ENCODE measurements at places on chromosomes 7 and 10.
A peak's percentile ranks its signal among the peaks of the same experiment; 100 is the strongest.

DNA sequence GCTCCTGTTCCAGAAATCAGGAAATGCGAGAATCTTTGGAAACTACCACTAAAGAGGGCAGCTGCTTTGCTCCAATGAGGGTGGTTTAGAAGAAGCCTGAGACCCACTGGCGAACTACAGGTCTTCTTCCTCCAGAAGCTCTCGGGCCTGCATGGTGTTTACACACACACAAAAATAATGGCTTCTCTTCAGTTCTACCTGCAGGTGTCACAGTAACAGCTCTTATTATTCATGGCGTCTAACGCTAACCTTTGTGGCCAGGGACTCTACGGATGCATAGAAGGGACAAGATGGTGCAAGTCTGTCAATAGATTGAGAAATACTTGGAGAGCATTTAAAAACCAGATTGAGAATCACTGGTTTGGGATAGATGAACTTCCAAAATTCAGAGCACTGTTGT is 22.4 kb downstream of the GPR141 start:
- DNase-seq = no peak

DNA sequence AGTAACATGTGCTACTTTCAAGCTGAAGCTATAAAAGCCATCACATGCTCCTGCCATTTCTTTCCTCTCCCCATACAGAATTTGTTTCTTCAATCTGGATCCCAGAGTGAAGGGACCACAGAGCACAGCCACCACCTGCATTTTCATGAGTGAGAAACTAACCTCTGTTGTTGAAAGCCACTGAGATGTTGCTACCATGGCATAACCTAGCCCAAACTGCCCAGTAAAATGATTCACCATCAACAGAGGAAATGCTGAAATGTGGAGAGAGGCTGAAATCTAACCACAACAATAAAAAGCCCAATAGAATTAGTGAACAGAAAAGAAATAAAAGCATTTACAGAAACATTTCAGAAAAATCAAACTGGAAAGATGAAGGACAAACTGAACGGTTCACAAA is 125.2 kb downstream of the AMPH start:
- no peak for DNase-seq

- DNase-seq = peak; percentile 81
These were observed 60.2 kb downstream of the WIPF3 start for GRCh38 chr7:29866490-29866930.

DNA sequence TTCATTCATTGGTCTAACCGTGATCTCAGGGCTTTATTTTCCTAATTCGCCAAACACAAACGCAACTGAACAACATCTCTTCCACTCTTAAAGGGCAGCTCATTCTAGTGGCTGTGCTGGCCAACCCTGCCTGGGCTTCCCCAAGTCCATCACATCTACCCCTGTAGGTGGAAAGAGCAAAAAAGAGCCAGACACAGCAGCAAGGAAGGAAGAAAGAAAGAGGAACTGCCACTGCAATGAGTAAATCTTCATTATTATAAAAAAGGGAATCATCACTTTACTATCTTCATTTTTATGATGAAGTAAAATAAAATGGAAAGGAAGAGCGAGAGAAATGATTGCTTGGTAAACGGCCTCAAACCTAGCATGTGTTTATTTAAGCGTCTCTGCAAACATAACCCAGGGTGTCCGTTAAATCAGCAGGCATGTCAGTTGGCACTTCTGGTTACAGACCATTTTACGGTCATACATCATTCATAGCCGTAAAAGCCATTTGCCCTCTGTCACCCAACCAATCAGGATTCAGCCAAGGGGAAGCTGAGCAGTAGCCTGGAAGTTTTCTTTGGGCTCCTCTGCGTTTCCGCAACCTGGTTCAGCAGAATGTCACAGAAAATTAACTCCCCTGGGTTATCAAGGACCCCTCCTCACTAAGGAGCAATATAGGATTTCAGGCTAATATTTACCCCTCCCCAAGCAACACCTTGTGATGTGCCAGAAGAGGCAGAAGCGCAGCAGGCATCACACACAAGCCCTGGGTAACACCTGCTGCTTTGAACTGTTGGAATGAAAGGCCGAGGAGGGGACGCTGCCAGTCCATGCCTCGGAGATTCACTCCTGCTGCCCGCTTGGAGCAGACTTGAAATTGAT is 234.0 kb downstream of the SNX10 start:
- DNase-seq = peak; percentile 44

DNA sequence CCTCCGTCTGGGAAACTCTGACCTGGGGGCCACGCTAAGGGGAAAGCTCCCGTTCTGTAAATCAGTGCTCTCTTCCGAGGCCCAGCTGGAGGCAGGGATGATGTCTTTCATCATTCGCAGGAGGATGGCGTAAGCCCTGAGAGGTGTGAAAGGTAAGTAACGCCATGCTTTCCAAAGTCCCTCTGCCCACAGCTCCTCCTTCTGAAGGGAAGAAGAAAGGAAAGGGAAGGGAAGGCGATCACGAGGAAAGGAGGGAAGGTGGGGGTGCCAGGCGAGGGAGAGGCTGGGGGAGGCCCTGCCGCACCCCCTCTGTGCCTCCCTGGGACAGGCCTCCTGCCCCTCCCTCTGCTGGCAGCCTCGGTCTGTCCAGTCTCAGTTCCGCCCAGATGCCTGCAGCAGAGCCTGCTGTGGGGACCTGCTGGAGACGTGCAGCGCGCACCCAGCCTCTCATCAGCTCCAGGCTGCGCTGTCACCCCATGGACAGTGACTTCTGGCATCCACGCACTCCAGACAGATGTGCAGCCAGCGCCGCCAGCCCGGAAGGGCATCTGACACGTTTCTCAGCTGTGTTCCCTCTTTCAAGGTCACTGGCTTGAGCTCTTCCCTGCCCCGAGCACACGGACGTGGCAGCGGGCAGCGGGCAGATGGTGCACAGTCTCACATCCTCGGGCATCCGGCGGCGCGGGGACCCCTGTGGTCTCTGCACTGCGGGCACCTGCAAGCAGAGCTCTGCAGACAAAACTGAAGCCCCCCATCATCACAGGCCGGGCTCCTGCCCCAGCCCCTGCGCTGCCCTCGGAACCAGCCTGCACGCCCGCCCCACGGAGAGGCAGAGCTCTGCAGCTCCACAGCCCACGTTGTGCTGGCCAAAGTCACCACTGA is 60.6 kb downstream of the INSIG1 start:
- DNase-seq = no peak

DNA sequence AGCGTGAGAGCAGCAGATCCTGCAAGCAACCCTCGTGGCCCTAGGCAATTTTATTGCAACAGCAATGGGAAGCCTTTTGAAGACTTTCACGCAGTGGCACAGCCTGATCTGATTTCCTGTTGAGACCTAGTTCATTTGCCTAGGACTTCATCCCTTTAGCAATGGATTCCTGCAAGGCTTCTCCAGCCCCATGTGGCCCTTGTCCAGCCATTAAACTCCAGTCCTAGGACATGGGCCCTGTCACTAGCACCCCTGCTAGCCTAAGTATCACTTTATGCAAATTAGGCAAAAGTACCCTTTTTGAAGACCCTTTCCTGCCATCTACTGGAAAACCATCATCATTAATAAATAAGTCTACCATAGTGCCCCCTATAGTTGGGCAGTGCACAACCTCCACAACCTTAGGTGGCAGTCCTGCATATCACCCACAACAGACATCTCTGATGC is 379.4 kb downstream of the GALNT17 start:
- DNase-seq = no peak

- DNase-seq = no peak
These were observed 339.7 kb downstream of the PTPRN2 start for GRCh38 chr7:158247758-158248487.

DNA sequence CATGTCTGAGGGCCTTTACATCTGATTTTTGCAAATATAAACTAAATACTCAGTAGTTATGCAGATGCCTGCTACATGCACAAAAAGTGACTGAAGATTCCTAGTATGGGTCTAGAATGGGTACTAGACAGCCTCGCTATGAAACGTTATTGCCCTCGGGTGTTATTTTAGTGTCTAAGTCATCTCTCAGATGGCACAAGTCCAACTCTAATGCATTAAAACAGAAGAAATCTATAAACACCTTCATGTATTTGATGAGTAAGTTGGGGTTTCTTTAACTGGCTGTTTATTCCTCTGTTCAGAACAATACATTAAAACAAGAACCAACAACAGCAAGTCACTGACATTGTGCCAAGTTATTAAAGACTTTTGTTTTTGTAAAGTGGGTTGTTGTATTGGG is 41.6 kb downstream of the TEX36 start:
- DNase-seq = no peak

- no peak for DNase-seq
These were observed 5.9 kb upstream of the DIP2C start for GRCh38 chr10:695396-695795.

DNA sequence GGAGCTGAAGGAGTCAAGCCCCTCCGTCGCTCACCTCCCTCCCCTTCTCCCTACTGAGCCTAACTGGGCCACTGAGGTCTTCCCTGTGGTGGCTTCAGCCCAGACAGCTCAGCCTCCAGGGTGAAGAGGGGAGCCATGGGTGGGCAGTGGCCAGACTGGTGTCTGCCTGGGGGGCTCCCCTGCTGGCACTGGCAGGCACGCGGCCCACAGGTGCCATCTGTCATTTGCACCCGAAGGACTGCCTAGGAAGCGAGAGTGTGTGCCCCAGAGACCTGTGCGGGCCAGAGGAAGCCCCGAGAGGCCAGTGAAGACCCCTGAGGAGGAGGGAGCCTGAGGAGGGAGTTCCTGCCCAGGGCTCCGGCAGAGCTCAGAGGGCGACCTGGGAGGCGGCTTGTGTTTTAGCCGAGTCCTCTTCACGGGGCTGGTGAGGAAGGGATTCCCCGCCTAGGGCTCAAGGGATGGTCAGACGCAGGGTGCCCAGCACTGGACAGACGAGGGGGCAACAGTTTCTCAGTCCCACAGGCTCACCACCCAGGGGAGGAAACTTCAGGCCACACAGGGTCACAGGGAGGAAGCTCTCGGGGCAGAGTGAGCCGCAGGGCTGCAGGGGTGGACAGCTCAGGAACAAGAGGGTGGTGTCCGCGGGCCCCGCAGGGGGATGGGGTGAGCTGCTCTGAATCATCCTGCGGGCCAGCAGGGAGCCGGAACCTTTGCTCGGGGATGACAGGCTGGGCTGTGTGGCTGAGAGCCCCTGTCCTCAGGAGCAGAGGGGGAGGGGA is 76.2 kb upstream of the PPP2R2D start:
- DNase-seq = peak; percentile 11

- DNase-seq = no peak
These were observed 132.9 kb upstream of the FAM3C start for GRCh38 chr7:121529003-121529402.

GRCh38 chr10:114957673-114958072 is 19.7 kb downstream of the TRUB1 start:
- no peak for DNase-seq

DNA sequence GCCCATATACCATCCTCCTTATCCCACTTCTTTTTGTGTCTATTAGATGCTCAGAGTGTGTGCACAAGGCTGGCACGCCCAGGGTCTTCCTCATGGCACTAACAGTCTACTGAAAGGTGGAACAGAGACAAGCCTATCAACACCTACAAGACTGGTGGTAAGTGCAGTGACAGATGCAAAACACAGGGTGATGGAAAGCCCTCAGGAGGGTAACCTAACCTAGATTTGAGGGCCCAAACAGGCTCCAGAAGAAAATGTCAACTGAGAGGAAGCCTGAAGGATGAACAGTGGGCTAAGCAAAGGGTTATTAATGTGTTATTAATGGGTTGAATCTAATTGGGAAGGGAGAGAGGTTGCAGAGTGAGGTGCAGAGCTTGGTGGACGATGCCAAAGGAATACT is 1.2 kb upstream of the FAS start:
- no peak for DNase-seq

GRCh38 chr10:88680958-88681357 is 16.7 kb downstream of the LIPF start:
- no peak for DNase-seq

DNA sequence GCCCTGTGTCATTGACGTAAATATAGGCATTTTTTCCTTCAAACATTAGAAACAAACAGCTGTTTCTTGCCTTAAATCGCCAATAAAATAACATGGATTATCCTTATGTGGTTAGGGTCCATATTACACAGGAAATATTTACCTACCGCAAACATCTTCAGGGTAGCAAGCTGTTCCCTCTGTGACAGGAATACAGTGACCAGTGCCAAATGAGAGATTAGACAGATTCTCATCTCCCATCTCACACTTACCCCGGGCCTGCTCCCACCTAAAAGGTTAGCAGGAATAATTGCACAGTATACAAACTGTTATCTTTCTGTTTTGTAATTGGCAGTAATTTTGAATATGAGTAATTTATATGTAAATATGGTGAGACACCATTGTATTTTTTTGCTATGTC is 16.5 kb downstream of the MKI67 start:
- DNase-seq = no peak

Measured in suppressor macrophage (primary cell).